HFFc6 (cell line): ENCODE measurements at places on chromosomes 11 and 22. TPM values are rescaled to one million over a fixed set of nuclear protein-coding genes. Genes with fewer than 3 reads are reported as not detected.

Gene TMEM151A
- total RNA-seq: not detected in 3 replicates

GRCh38 chr11:46238078-46238966 is 39.1 kb upstream of the CREB3L1 start:
- H3K4me1 ChIP-seq: peaks cover 60% of the 10 kb centered on the region
- DNase-seq: peak; percentile 33
- H3K4me3 ChIP-seq: peak overlapping the region; percentile 86
- no peaks in the 10 kb centered on the region for H3K27me3 ChIP-seq
- H3K36me3 ChIP-seq: no peaks in the 10 kb centered on the region

DNA sequence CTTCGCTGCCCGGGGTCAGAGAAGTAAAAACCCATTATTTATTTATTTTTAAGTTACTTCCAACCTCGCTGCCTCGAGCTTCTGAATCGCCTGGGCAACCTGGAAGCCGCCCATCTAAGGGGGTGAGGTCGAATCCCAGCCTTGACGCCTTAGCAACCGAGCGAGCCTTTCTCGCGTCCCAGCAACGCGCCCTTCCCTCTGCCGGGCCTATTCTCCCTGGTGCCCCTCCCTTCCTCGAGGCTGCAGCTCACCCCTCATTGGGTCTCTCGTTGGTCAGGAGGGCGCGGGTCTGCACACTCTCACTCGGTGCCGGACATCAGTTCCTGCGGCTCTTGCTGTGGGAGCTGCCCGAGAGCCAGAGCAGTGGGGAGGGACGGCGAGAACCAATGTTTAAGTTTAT is at the start of gene CCDC81:
Gene CCDC81, plus strand, starts transcription at position 302 of the 400 bp plus-strand sequence. CDS start 277 bp downstream, outside the sequence.
- peaks cover 25% of the 10 kb centered on the region for H3K4me1 ChIP-seq
- no peak within 1 kb of the TSS for H3K4me3 ChIP-seq
- no peaks in the 10 kb centered on the region for H3K27me3 ChIP-seq
- peaks cover 23% of the 10 kb centered on the region for H3K36me3 ChIP-seq
- no peak within 1 kb of the TSS for H3K27ac ChIP-seq
- no peak for DNase-seq

DNA sequence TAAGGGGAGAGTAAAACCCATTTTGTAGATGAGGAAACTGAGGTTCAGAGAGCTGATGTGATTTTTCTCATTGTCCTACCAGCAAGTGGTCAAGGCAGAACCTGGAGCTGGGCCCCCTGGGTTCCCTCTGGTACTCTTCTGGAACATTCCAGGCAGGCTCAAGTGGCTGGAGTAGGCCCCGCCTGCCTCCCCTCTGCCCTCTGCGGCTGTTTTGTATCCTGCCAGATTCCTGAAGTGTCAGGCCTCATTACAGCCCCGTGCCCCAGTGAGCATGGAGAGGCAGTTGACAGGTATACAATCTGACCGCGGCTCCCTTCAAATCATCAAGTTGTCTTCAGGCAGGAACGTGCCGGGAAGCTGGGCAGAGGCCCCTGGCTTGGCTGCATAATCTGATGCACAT is 94.6 kb upstream of the CD82 start:
- H3K4me1 ChIP-seq: no peaks in the 10 kb centered on the region
- H3K27ac ChIP-seq: no peak overlapping the region
- peaks cover 39% of the 10 kb centered on the region for H3K27me3 ChIP-seq
- no peaks in the 10 kb centered on the region for H3K36me3 ChIP-seq
- no peak for DNase-seq
- no peak overlapping the region for H3K4me3 ChIP-seq

Gene SLC22A12
- total RNA-seq: not detected in 3 replicates

Gene OR8A1
- total RNA-seq: not detected in 2 replicates

Gene SLCO2B1
- total RNA-seq: not detected in 3 replicates

Gene MRGPRX4
- total RNA-seq: not detected in 3 replicates

DNA sequence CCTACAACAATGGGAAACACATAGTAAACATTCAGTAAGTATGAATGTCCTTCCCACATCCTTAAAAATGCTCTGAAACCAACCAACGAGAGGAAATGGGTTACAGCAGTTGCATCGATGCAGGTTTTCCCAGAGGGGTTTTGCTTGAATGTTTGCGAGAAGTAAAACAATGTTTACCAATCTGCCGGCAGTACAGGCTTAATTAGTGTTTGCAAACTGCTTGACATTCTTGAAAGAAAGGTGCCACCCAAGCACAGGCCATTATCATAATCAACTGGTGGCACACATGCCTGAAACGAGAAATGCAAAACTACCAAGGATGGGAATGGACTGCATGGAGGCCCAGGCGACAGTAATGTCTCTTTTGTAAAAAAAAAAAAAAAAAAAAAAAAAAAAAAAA is 27.1 kb upstream of the OPCML start:
- DNase-seq: no peak
- no peaks in the 10 kb centered on the region for H3K4me1 ChIP-seq
- no peak overlapping the region for H3K4me3 ChIP-seq
- H3K27ac ChIP-seq: no peak overlapping the region
- no peaks in the 10 kb centered on the region for H3K36me3 ChIP-seq

DNA sequence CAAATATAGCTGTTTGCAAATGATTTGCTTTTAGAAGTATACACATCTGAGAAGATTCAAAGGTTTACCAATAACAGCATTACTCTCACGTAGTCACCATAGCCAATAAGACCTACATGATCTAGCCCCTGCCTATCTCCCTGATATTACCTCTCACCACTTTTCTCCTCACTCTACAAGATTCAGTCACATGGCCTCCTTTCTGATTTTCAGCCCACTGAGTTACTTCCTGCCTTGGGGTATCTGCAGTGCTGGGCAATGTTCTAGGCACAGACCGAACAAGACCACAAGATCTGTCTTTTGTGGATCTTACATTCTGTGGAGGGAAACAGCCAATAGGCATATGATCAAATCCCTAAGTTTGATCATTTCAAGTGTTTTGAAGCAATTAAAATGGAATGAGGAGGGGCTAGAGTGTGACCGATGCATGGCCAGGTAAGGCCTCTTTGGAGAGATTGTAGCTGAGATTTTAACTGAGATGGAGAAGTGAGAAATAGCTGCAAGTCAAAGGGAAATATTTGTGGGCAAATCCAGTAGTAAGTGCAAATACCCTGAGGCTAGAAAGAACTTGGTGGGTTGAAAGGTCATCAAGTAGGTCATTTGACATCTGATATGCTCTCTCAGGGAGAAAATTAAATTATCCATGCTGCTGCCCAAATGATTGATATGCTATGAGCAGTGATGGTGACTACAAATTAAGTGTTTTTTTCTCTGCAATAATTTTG is 43.1 kb downstream of the ARL14EP start:
- H3K36me3 ChIP-seq: no peaks in the 10 kb centered on the region
- no peaks in the 10 kb centered on the region for H3K4me1 ChIP-seq
- H3K27ac ChIP-seq: no peak overlapping the region
- no peak overlapping the region for H3K4me3 ChIP-seq
- H3K27me3 ChIP-seq: no peaks in the 10 kb centered on the region

Gene C11orf52
- total RNA-seq: 0.43 to 0.96 TPM (median 0.63 TPM) in 3 replicates

DNA sequence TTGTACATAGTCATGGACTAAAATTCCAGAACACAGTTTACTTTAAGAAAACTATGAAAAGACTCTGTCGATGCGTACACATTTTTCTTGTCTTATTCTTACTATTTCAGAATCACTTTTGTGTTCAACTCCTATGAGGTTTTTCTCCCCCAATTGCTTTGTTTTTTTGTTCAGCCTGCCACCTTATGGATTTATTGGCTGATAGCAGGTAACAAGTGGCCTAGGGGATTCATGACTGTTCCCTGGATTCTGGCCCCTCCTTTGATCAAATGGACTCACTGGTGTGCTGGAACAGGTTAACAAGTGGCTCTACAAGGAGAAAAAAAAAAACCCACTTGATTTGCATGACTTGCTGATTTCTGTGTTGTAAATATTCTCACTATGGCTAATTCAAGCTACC is 10.6 kb downstream of the MMP20 start:
- no peaks in the 10 kb centered on the region for H3K36me3 ChIP-seq
- H3K27me3 ChIP-seq: peaks cover 4% of the 10 kb centered on the region
- H3K27ac ChIP-seq: no peak overlapping the region
- peaks cover 6% of the 10 kb centered on the region for H3K4me1 ChIP-seq

Gene OR52I1
- not detected in 3 replicates for total RNA-seq

DNA sequence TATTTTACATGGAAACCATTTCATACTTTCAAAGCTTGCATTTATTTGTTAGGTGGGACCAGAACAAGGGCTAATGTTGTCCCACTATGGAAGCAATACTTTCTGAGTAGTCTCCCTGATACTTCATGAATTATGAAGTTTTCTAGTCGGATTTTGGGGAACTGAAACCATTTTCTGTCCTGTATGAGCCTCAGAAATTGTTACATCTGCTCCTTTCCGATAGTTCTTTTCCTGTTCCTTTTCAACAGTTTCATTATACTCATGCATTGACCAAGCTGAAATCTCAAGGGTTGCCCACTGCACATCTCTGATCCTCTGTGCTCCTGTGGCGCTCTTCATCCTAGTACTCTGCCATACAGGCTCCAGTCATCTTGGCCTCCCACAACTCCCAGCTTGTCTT is 31.5 kb upstream of the GLYATL1 start:
- no peak overlapping the region for H3K27ac ChIP-seq
- no peak for DNase-seq
- no peaks in the 10 kb centered on the region for H3K36me3 ChIP-seq
- peaks cover 45% of the 10 kb centered on the region for H3K4me1 ChIP-seq

GRCh38 chr22:21991304-21991596 is 8.7 kb upstream of the TOP3B start:
- H3K27me3 ChIP-seq: peaks cover 30% of the 10 kb centered on the region
- DNase-seq: no peak
- H3K4me1 ChIP-seq: no peaks in the 10 kb centered on the region

Gene PGR
- not detected in 3 replicates for total RNA-seq

- H3K4me3 ChIP-seq: no peak overlapping the region
- no peak overlapping the region for H3K27ac ChIP-seq
- peaks cover 13% of the 10 kb centered on the region for H3K4me1 ChIP-seq
- peaks cover 29% of the 10 kb centered on the region for H3K27me3 ChIP-seq
These were observed 13.6 kb downstream of the CD3E start for GRCh38 chr11:118318124-118318523.

GRCh38 chr11:78735711-78736110 is 161.0 kb upstream of the NARS2 start:
- H3K4me1 ChIP-seq: no peaks in the 10 kb centered on the region
- no peak overlapping the region for H3K4me3 ChIP-seq
- no peaks in the 10 kb centered on the region; the same call in 1 of the 2 replicates for H3K36me3 ChIP-seq
- no peak for DNase-seq
- no peaks in the 10 kb centered on the region for H3K27me3 ChIP-seq

- no peak for DNase-seq
- H3K4me3 ChIP-seq: no peak overlapping the region
- H3K36me3 ChIP-seq: peaks cover 11% of the 10 kb centered on the region
- peaks cover 30% of the 10 kb centered on the region for H3K4me1 ChIP-seq
- H3K27ac ChIP-seq: no peak overlapping the region
These were observed 25.2 kb downstream of the SGSM3 start for GRCh38 chr22:40395607-40396006.

- H3K4me3 ChIP-seq: no peak overlapping the region
- no peak overlapping the region for H3K27ac ChIP-seq
- DNase-seq: no peak
- peaks cover 10% of the 10 kb centered on the region for H3K4me1 ChIP-seq
- H3K36me3 ChIP-seq: peaks cover 13% of the 10 kb centered on the region
These were observed 32.7 kb upstream of the TMEM41B start for GRCh38 chr11:9347100-9347499.

Gene ISX
- not detected in 3 replicates for total RNA-seq

DNA sequence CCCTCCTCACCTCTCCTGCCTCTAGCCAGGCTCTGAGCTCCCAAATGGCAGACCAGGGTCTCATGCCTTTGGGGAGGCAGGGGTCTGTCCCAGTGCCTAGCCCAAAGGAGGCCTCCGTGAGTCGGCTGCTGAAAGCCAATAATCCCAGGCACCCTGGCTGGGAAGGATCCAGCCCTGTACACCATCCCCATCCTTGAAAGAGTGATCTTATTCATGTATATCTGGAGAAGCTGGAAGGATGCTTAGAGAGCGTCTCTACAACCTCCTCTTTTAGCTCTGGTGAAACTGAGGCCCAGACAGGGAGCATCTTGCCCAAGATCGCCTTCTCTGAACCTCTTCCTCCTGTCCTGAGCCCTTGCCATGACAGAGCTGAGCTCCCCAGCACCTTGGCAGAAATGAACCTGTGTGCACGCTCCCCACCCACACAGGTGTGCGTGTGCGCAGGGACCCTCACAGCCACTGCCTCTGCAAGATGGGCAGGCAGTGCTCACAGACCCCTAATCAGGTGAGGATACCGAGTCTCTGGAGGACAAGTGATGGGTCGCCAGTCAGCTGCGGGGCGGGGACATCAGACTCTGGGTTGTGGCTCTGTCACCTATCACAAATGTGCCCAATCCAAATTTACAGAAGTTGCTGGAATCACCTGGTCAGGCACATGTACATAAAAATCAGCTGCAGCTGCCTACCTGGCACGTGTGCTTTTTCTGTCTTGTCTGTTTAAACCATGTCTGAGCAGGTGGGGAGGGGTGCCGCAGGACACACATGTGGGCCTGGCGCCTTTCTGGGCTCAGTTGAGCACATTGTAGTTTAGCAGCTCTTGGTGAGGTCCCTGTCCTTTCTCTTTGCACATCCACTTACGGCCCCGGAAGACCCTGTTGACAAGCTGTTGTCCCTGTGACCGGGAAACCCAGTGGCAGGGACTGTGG is 49.3 kb upstream of the WNT7B start:
- no peak overlapping the region; the same call in 1 of the 2 replicates for H3K27ac ChIP-seq
- DNase-seq: no peak
- H3K36me3 ChIP-seq: no peaks in the 10 kb centered on the region
- peaks cover 13% of the 10 kb centered on the region for H3K27me3 ChIP-seq

DNA sequence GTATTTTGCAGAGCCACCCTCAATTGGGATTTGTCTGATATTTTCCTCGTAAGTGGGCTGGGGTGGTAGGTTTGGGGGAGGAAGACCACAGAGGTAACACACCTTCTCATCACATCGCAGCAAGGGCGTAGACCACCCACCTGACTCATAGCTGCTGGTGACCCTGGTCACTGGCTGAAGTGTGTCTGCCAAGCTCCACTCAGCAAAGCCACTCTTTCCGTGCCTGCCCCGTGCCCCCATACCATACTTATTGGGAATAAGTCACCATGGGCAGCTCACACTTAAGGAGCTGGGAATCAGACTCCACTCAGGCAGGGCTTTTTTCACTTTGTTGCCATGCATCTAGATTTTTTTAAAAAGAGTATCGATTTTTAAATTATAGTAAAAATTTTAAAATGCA is 111.6 kb downstream of the PHF21B start:
- 0 out of 2 replicates have a peak, but pooled peaks cover 8% of the 10 kb centered on the region for H3K36me3 ChIP-seq
- H3K27me3 ChIP-seq: peaks cover 7% of the 10 kb centered on the region
- no peak overlapping the region for H3K27ac ChIP-seq
- DNase-seq: no peak
- H3K4me3 ChIP-seq: no peak overlapping the region
- no peaks in the 10 kb centered on the region for H3K4me1 ChIP-seq

Gene TRIM6
- total RNA-seq: 3.8 to 6.8 TPM (median 5.3 TPM) in 3 replicates

Gene RBMXL2
- not detected in 3 replicates for total RNA-seq
